Stimulated activated CD8-positive, alpha-beta memory T cell treated with anti-CD3 and anti-CD28 coated beads, Interleukin-4, amount 100 ng/mL, for 48 hours (primary cell): ENCODE measurements at places on chromosomes 4 and X.

GRCh38 chr4:154417373-154417673, 74.3 kb downstream of the DCHS2 start:
- DNase-seq = no peak

GRCh38 chr4:99783940-99784339, 32.7 kb upstream of the DAPP1 start:
- no peak for DNase-seq

GRCh38 chr4:1792832-1793495, at the start of gene FGFR3:
TSS of gene FGFR3 (plus strand) at chr4:1793293. CDS start at chr4:1793935, 642 bp downstream.
- peak; percentile 58 for DNase-seq

DNA sequence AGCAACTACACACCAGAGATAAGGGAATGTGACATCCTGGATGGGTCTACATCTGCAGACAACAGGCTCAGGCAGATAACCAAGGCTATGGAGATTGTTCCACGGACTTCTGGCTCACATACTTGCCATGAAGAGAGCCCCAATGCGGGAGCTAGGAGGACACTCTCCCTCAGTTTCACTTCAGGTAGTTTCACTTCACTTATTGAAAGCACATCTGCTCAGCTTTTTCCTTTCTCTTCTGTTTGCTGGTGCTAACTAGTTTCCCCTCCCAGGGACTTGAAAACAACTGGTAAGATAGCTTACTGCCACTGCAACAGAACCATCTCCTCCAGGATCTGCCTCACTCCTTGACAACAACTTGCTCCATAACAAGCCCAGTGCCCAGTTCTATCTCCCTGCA, 1.4 kb upstream of the CT47C1 start:
- no peak for DNase-seq

- DNase-seq = no peak
Observed at GRCh38 chrX:139691493-139691842, 16.5 kb downstream of the MCF2 start.
